ENCODE measurements at places on chromosomes 5 and 9.

DNA sequence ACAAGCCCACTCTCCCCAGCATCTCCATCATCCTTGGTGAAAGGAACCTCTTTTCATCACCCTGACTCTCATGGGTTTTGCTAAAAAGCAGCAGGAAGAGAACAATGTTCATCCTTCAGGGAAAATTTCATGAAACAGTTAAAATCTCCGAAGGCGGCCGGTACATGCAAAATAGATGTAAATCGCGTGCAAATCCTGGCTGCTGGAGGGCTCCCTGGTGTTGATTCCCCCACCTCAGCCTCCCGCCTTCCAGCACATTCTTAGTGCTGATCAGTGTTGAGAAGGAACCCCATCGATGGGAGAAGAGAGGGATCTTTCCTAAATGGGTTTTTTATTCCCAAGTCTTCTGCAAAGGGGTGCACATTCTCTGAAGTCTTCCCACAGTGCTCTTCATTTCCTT, 8.7 kb upstream of the GFI1B start:
- H3K4me1 ChIP-seq, result no peaks in the 10 kb centered on the region
- no peaks in the 10 kb centered on the region for H3K36me3 ChIP-seq
- H3K27me3 ChIP-seq, result no peaks in the 10 kb centered on the region
- no peak overlapping the region for H3K4me3 ChIP-seq
- no peak for DNase-seq
- H3K27ac ChIP-seq, result no peak overlapping the region

DNA sequence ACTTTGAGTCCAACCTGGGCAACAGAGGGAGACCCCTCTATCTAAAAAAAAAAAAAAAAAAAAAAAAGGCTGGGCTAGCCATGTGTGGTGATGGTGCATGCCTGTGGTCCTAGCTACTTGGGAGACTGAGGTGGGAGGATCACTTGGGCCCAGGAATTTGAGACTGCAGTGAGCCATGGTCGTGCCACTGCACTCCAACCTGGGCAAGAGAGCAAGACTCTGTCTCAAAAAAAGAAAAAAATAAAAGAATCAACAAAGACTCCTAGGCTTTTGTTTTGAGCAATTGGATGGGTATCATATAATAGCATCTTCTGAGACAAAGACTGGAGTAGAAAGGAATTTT, 481.7 kb upstream of the PAPPA start:
- H3K27me3 ChIP-seq, result no peaks in the 10 kb centered on the region
- no peak overlapping the region for H3K27ac ChIP-seq
- H3K36me3 ChIP-seq, result no peaks in the 10 kb centered on the region
- no peak overlapping the region for H3K4me3 ChIP-seq
- no peak for DNase-seq
- H3K4me1 ChIP-seq, result no peaks in the 10 kb centered on the region

DNA sequence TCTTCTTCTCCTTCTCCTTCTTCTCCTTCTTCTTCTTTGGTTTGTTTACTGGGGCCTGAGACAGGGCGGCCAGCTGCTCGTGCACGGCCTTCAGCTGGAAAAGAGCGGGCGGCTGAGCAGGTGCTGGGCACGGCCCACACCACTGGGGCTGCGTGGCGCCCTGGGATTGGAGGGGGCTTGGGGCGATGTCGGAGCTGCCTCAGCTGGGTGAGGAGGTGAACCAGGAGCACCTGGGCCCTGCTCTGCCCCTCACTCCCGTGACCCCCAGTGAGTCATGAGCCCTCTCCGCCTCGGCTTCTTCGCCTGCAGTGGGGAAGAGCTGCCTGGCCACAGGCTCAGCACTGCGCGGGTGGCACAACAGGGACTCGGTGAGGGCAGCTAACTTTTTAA, 14.9 kb downstream of the BRD3OS start:
- DNase-seq, result no peak
- no peak overlapping the region for H3K27ac ChIP-seq
- peaks cover 94% of the 10 kb centered on the region for H3K36me3 ChIP-seq
- no peaks in the 10 kb centered on the region for H3K4me1 ChIP-seq
- no peak overlapping the region for H3K4me3 ChIP-seq
- no peaks in the 10 kb centered on the region for H3K27me3 ChIP-seq

GRCh38 chr5:72300590-72301339, 19.3 kb downstream of the MRPS27 start:
- H3K4me3 ChIP-seq, result no peak overlapping the region
- no peak overlapping the region for H3K27ac ChIP-seq
- no peak for DNase-seq
- H3K4me1 ChIP-seq, result peaks cover 12% of the 10 kb centered on the region
- no peaks in the 10 kb centered on the region for H3K27me3 ChIP-seq

Measured in heart left ventricle (tissue), 16 donors.